ENCODE measurements at places on chromosomes 1 and 21. TPM values are rescaled to one million over a fixed set of nuclear protein-coding genes. Genes with fewer than 3 reads are reported as not detected.

CDA gene
- not detected for total RNA-seq

GRCh38 chr1:16184557-16185303 is 27.7 kb downstream of the ARHGEF19 start:
- DNase-seq, result no peak

GRCh38 chr21:31801551-31802219 is 69.8 kb upstream of the SCAF4 start:
- DNase-seq, result no peak

BCL2L15 gene
- 0.16 TPM for total RNA-seq

DNA sequence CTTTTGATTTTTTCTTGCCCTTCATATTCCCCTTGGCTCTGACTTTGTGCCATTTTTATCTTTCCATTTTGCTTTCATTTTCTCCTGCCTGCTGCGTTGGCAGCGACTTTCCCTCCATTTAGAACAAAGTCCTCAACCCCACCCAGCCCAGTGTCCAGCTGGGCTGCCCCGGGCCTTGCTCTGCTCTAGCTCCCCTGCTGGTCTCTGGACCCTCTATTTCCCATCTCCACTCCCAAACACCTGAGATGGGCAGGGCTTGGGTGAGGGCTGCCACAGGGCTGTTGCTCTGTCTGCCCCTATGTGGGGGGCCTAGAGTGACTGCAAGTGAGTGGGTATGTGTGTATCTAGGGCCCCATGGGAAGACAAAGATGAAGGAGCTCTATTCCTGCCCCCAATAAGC is 7.3 kb upstream of the ADAM15 start:
- no peak for DNase-seq

- DNase-seq, result no peak
Measured at GRCh38 chr1:58979086-58979485, 195.2 kb upstream of the JUN start.

- no peak for DNase-seq
Measured at GRCh38 chr1:211704543-211704942, 29.1 kb upstream of the NEK2 start.

- DNase-seq, result no peak
Measured at GRCh38 chr1:147579934-147580537, 38.7 kb downstream of the BCL9 start.

- DNase-seq, result no peak
Measured at GRCh38 chr1:32066489-32066873, 6.3 kb upstream of the TMEM39B start.

- no peak for DNase-seq
Measured at GRCh38 chr1:14511166-14511680, 87.3 kb upstream of the KAZN start.

GRCh38 chr1:22880174-22880601 is 92.5 kb downstream of the LACTBL1 start:
- DNase-seq, result no peak

KIF26B gene
- 6.6 TPM for total RNA-seq

- DNase-seq, result no peak
Measured at GRCh38 chr1:183417772-183418491, at the start of gene NMNAT2. Gene NMNAT2 (minus strand): TSS chr1:183418380. CDS start chr1:183418267, 113 bp downstream.

SPEN gene
- total RNA-seq, result 58.0 TPM

- no peak for DNase-seq
Measured at GRCh38 chr1:14415396-14415795, 183.1 kb upstream of the KAZN start.

DNA sequence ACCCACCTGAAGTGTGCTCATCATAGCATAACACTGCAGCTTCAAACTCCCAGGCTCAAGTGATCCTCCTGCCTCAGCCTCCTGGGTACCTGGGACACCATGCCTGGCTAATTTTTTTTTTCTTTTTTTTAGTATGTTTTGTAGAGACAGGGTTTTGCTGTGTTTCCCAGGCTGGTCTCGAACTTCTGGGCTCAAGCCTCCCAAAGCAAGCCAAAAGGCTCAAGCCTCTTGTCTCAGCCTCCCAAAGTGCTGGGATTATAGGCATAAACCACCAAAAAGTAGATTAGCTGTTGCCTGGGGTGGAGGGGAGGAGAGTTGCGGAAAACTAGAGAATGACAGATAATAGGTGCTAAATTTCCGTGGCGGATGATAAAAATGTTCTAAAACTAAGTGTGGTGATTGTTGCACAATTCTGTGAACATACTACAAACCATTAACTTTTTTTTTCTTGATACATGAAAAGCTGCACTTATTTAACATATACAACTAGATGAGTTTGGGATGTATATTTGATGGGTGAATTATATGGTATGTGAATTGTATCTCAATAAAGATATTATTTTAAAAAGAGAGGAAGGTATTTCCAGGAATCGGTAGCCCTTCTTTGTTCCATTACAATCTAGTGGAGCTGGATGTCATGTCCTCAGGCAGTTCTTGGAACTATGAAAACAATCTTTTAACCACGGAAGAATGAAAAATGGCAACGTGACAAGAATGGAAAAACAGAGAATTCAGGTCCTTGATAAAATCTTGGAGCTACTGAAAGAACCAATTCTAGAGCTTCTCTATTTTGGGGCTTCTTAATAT is 27.3 kb upstream of the MED18 start:
- DNase-seq, result no peak

SLC30A2 gene
- total RNA-seq, result 0.13 TPM

GRCh38 chr1:172833954-172834353 is 175.1 kb downstream of the FASLG start:
- no peak for DNase-seq

DNA sequence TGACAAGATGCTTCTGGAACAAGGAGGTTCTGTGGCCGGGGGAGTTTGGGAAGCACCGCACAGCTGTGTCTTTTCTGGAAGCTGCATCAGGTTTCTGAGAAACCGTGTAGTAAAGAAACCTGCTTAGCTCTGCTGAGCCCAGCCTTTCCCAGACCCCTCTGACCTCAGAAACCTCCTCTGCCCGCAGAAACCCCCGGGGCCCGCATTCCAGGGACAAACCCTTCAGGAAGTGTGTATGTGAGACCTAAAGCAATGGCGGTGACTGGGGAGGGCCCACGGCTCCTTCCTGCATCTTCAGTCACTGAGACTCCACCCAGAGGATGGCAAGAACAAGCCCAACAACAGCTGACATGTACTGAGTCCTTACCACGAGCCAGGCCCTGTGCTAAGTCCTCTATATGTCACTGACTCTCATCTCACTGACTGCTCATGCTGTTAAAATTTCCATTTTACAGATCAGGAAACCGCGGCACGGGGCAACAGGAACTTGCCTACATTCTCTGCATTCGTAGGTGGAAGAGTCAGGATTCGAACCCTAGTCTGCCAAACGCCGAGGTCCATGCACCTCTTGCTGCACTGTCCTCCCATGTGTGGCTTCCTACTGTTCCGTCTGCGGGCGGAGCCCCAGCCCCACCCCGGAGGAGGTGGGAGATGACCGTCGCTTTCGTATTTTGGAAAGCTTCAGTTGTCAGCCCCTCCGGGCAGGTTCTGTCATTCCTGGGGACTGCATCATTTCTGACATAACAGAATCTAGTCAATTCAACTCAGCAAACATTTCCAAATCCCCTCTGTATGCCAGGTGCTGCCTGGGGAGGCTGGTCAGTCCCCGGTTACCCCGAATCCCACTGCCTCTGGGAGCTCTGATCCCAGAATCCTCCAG is 73.3 kb upstream of the KLHDC7A start:
- DNase-seq, result no peak

DNA sequence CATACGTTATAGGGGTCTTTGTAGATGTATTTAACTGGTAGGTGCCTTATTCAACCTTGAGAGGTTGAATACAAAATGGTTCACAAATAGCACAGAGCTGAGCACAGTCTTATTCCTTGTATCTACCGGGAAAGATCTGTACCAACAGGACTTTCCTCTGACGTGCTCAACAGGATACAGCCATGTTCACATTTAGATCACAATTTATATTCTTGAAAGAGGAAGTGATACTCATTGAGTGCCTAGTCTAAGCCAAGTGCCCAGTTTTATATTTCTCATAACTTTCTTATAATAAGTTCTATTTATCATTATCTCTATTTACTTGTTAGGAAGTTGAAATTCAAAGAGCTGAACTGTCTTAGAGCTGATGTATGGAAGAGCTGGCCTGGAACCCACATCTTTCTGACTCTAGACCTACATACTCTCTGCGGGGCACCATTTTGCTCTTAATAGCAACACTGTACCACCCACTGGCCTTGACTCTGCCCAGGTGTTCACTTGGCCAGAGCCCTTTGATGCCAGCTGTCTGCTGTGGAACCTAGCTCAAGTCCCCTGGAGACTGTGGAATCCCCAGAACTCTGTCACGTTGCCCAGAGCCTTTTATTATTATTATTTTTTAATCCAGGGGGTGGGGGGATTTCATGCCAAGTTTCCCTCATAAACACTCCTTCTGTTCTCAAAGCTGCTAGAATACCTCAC is 156.2 kb downstream of the TPR start:
- no peak for DNase-seq

- DNase-seq, result no peak
Measured at GRCh38 chr1:59075021-59075420, 221.9 kb upstream of the FGGY start.

GJA9 gene
- not detected for total RNA-seq

DNA sequence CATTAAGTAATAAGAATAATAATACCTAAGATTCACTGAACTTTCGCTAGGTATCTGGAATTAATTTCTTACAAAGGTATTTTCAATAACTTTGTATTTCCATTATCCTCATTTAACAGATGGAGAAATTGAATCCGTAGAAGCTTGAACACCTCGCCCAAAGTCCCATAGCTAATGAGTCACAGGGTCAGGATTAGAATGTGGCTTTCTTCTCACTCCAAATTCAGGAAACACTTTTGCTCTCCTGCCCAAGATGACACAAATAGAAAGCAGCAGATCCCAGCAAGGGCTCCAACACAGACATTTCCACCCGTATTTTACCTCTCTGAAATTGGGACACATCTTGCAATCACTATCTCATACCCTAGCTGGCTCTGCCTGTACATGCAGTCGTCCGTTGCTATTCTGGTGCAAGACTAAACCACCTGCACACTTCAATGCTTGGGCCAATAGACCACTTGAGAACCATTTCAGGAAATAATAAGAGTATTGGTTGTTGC is 125.9 kb upstream of the GREM2 start:
- no peak for DNase-seq

- DNase-seq, result no peak
Measured at GRCh38 chr1:215888159-215888558, 321.1 kb downstream of the KCTD3 start.

DNA sequence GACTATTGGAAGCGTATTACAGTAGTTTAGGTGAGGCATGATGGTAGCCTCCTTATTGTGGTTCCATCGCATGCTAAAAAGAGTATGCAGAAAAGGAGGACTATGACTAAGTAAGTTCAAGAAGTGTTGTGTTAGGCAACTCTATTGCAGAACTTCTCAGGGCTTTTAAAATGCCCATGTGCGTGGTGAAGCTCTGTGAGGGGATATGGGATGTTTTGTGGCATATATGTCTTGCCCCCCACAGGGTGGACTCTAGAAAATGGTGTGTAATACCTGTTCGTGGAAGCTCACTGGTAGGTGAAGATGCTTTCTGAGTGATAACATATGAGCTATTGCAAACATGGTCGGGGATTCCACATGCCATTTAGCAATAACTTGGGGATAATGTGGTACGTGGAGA is 31.7 kb downstream of the MAN1A2 start:
- no peak for DNase-seq

TBX15 gene
- not detected for total RNA-seq

GRCh38 chr1:244236101-244236500 is 185.0 kb downstream of the ZBTB18 start:
- DNase-seq, result no peak

Data from progenitor cell of endocrine pancreas (in vitro differentiated cells).